ENCODE measurements at places on chromosomes 2 and 18. TPM values are rescaled to one million over a fixed set of nuclear protein-coding genes. Genes with fewer than 3 reads are reported as not detected.

GRCh38 chr2:46269544-46270273, 27.5 kb upstream of the EPAS1 start:
- H3K4me1 ChIP-seq, result no peaks in the 10 kb centered on the region
- no peak overlapping the region for H3K27ac ChIP-seq
- no peaks in the 10 kb centered on the region for H3K36me3 ChIP-seq

GRCh38 chr2:159129824-159130223, 156.7 kb downstream of the WDSUB1 start:
- H3K36me3 ChIP-seq, result no peaks in the 10 kb centered on the region
- no peak for DNase-seq
- H3K27me3 ChIP-seq, result no peaks in the 10 kb centered on the region
- H3K4me3 ChIP-seq, result no peak overlapping the region

DNA sequence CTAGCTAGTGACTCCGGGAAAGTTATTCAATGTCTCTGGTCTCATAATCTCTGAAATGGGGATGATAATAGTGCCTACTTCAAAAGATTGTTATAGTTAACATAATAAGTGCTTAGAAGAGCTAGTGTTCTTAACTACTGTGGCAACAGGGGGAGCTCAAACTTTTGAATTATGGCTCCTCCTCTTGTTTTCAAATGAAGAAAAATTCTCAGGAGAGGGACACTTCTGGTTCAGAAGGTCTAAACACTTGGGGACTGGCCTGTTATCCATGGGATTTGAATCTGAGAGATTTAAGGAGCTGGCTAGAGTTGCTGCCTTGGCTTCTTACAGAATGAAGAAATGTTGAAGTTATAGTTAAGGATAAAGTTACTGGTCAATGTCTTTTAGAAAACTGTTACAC, 92.2 kb upstream of the ITGB6 start:
- H3K4me3 ChIP-seq, result no peak overlapping the region
- H3K4me1 ChIP-seq, result peaks cover 58% of the 10 kb centered on the region
- H3K36me3 ChIP-seq, result peaks cover 15% of the 10 kb centered on the region
- H3K27me3 ChIP-seq, result no peaks in the 10 kb centered on the region

Gene HSPD1
- 375 TPM for total RNA-seq

GRCh38 chr2:203786549-203787351, 80.3 kb downstream of the CD28 start:
- DNase-seq, result no peak
- peaks cover 9% of the 10 kb centered on the region for H3K4me1 ChIP-seq
- no peaks in the 10 kb centered on the region for H3K36me3 ChIP-seq
- H3K27ac ChIP-seq, result no peak overlapping the region

DNA sequence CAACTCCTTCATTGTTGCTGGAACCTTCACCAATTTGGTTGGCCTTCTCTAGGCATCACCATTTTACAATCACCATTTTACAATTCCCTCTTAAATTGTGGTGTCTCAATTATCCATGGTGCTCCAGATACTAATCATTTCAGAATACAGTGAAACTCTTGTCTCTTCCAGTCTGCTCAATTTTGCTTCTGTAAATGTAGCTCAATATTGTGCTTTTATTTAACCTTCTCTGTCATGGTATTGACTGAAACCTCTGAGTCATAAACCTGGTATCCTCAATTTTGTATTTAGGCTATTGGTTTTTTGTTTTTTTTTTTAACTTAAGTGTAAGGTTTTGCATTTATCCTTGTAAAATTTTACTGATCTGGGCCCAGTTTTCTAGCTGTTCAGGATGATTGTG, 16.1 kb downstream of the STRADB start:
- peak overlapping the region; percentile 38 for H3K27ac ChIP-seq
- no peak overlapping the region for H3K4me3 ChIP-seq
- no peak for DNase-seq

GRCh38 chr18:23101861-23102432, 33.3 kb upstream of the CABLES1 start:
- H3K27me3 ChIP-seq, result no peaks in the 10 kb centered on the region
- peaks cover 4% of the 10 kb centered on the region for H3K4me1 ChIP-seq
- H3K36me3 ChIP-seq, result no peaks in the 10 kb centered on the region
- H3K4me3 ChIP-seq, result no peak overlapping the region
- no peak for DNase-seq

Gene ERFE
- not detected for total RNA-seq

Gene SPRED2
- 5.2 TPM for total RNA-seq

DNA sequence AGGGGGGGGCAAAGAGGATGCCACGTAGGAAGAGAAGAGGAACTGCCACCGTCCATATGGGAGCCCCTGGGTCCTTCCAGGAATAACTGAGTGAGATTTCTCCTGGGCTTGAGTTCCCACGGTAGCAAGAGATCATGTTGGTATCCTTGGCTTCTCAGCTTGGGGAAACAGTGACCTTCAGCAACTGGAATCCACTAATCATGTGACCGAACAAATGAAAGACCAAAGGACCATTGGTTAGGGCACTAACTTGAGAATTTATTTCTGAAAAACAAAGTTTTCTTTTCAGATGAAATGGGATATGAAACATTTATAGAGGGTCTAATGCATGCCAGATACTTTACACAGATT, 259.4 kb upstream of the ID2 start:
- no peaks in the 10 kb centered on the region for H3K4me1 ChIP-seq
- no peaks in the 10 kb centered on the region for H3K36me3 ChIP-seq
- H3K27me3 ChIP-seq, result no peaks in the 10 kb centered on the region
- DNase-seq, result no peak
- H3K27ac ChIP-seq, result no peak overlapping the region

Gene FAM237A
- not detected for total RNA-seq

Gene GNAL
- 2.3 TPM for total RNA-seq

Gene NOSTRIN
- total RNA-seq, result 35.1 TPM

Gene LYG2
- total RNA-seq, result not detected

GRCh38 chr2:224039770-224040440, 819 bp upstream of the SERPINE2 start:
- H3K27me3 ChIP-seq, result peaks cover 24% of the 10 kb centered on the region
- no peaks in the 10 kb centered on the region for H3K36me3 ChIP-seq
- H3K4me3 ChIP-seq, result no peak overlapping the region
- H3K27ac ChIP-seq, result peak overlapping the region; percentile 49
- DNase-seq, result no peak

GRCh38 chr2:80351231-80351630, 46.7 kb upstream of the LRRTM1 start:
- H3K4me1 ChIP-seq, result no peaks in the 10 kb centered on the region
- H3K27me3 ChIP-seq, result no peaks in the 10 kb centered on the region
- no peaks in the 10 kb centered on the region for H3K36me3 ChIP-seq
- no peak for DNase-seq
- no peak overlapping the region for H3K27ac ChIP-seq

GRCh38 chr2:239222312-239222660, 178.5 kb downstream of the HDAC4 start:
- H3K4me1 ChIP-seq, result peaks cover 18% of the 10 kb centered on the region
- H3K27me3 ChIP-seq, result no peaks in the 10 kb centered on the region
- no peak overlapping the region for H3K4me3 ChIP-seq
- H3K27ac ChIP-seq, result peak overlapping the region; percentile 94
- H3K36me3 ChIP-seq, result no peaks in the 10 kb centered on the region
- DNase-seq, result peak; percentile 51

DNA sequence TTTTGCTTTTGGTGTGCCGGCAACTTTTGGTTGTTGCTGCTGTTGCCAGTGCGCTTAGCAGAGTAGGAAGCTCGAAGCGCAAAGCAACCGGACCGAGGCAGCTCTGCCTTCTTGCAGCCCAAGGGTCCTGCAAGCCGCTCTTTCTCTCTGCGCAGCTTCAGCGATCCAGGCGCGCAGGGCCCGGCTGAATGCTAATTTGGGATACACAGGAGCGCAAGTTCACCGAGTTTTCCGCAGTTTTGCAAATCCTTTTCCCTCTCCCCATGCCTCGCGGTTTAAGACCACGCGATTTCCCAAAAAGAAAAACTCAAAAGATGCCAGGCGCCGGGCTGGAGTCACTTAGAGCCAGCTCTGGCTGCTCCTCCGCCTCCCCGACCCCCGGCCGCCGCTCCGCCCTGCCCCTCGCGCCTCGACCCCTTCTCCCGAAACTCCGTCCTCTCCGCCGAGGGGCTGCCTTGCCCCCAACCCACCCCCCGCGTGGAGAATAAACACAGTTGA, 13.5 kb upstream of the SIX3 start:
- H3K4me3 ChIP-seq, result no peak overlapping the region
- H3K36me3 ChIP-seq, result no peaks in the 10 kb centered on the region
- no peaks in the 10 kb centered on the region for H3K4me1 ChIP-seq

Gene TNFRSF11A
- total RNA-seq, result 3.4 TPM

DNA sequence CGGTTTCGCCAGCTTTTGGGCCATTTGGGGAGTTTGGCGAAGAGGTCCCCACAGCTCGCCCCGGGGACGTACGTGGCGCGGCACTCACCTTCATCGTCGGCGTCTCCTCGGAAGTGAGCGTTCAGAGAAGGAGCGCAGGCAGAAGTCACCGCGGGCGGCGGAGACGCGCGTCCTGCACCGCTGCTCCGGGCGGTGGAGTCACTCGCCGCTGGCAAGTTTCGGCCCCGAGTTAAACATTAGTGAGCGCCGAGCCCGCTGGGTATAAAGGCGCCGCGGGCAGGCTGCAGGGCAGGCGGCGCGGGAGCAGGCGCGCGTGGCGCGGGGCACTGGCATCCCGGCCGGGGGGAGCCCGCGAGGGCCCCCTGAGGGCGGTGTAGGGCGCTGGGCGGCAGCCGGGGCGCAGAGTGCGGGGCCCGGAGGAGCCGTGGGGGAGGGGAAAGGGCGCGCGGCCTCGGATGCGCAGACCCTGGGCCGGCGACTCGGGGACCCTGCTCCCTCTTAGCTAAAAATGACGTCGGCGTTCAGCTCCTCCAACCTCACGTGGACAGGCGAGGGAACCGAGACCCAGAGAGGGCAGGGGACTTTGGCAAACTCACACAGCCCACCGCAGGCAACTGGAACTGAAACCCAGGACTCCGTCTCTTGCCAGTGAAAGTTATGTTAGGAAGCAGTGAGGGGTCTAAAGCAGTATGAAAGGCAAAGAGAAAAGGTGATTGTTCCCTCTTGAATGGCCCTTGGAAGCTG, at the start of gene DPP4:
DPP4 (minus strand) TSS at position 328 of the 744 bp plus-strand sequence; CDS start at position 94, 234 bp downstream.
- H3K4me1 ChIP-seq, result no peaks in the 10 kb centered on the region
- peak within 1 kb of the TSS; percentile 43 for H3K4me3 ChIP-seq
- H3K27ac ChIP-seq, result peak within 1 kb of the TSS; percentile 53

Gene SPP2
- not detected for total RNA-seq

GRCh38 chr2:56682397-56682760, 498.6 kb downstream of the CCDC85A start:
- no peak overlapping the region for H3K4me3 ChIP-seq
- H3K4me1 ChIP-seq, result no peaks in the 10 kb centered on the region
- no peak overlapping the region for H3K27ac ChIP-seq
- H3K36me3 ChIP-seq, result no peaks in the 10 kb centered on the region

Gene LRRC30
- not detected for total RNA-seq

- H3K27ac ChIP-seq, result no peak overlapping the region
- no peak for DNase-seq
- no peaks in the 10 kb centered on the region for H3K36me3 ChIP-seq
- peaks cover 31% of the 10 kb centered on the region for H3K4me1 ChIP-seq
- no peaks in the 10 kb centered on the region for H3K27me3 ChIP-seq
- no peak overlapping the region for H3K4me3 ChIP-seq
Measured at GRCh38 chr18:13536578-13536977, 189.8 kb downstream of the FAM210A start.

DNA sequence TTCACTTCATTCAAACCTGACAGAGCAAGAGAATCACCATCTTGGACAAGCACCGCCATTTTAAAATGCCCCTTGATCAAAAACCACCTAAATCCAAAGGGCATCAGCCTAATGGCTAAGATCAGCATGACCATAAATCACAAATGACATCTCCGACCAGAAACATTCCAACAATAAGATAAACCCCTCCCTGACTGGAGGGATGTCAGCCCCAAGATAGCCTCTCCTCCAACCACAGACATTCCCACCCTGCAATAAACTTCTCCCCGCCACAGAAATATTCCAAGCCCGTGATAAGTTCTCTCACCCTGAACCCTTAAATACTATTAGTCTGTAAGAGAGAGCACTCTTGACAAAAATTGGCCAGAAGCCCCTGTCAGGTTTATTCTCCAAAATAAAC, 21.6 kb upstream of the LYPD1 start:
- H3K4me1 ChIP-seq, result no peaks in the 10 kb centered on the region
- H3K4me3 ChIP-seq, result no peak overlapping the region
- DNase-seq, result no peak
- no peaks in the 10 kb centered on the region for H3K36me3 ChIP-seq

DNA sequence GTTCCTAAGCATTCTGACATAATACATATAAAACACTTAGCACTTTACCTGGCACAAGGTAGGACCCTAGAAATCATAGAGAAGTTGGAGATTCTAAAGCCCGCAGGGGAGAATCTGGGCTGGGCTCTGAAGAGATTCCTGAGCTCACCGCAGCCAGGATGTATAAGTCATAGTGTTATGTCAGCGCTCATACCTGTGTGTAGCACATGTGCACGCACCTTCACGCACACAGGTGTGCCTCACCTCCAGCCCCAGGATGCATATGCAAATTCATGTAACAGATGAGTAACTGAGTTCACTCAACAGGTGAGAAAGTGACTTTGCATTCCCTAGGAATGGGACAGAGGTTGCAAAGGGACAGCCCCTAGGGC, 7.9 kb upstream of the SDC1 start:
- H3K27ac ChIP-seq, result no peak overlapping the region
- H3K4me3 ChIP-seq, result no peak overlapping the region
- peaks cover 4% of the 10 kb centered on the region for H3K27me3 ChIP-seq
- H3K36me3 ChIP-seq, result no peaks in the 10 kb centered on the region
- H3K4me1 ChIP-seq, result no peaks in the 10 kb centered on the region

Gene UPP2
- not detected for total RNA-seq

- H3K4me3 ChIP-seq, result no peak overlapping the region
- no peak overlapping the region for H3K27ac ChIP-seq
- DNase-seq, result peak; percentile 45
- H3K4me1 ChIP-seq, result no peaks in the 10 kb centered on the region
Measured at GRCh38 chr2:203743441-203743981, 37.1 kb downstream of the CD28 start.

DNA sequence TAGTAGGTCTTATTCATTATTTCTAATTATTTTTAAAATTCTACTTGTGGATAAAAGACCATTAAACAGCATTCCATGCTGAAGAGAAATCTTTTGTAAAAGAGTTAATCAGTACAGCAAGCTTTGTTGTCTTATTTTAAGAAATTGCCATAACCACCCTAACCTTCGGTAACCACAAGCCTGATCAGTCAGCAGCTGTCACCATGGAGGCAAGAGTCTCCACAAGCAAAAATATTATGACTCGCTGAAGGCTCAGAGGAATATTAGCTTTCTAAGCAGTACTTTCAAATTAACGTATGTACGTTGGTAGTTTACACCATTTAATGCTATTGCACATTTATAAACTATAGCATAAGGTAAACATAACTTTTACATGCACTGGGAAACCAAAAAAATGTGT, 650.5 kb upstream of the LINC00305 start:
- no peaks in the 10 kb centered on the region for H3K36me3 ChIP-seq
- H3K27ac ChIP-seq, result no peak overlapping the region
- DNase-seq, result no peak
- no peaks in the 10 kb centered on the region for H3K27me3 ChIP-seq
- H3K4me3 ChIP-seq, result no peak overlapping the region

- no peaks in the 10 kb centered on the region for H3K27me3 ChIP-seq
- no peak overlapping the region for H3K4me3 ChIP-seq
- no peaks in the 10 kb centered on the region for H3K4me1 ChIP-seq
- DNase-seq, result no peak
- no peaks in the 10 kb centered on the region for H3K36me3 ChIP-seq
Measured at GRCh38 chr18:71442731-71443141, 1101.4 kb downstream of the CBLN2 start.
